Psoas muscle (tissue), 8 donors: ENCODE measurements at places on chromosomes 5 and 9. TPM values are rescaled to one million over a fixed set of nuclear protein-coding genes. Genes with fewer than 3 reads are reported as not detected.

Gene AK8
- polyA plus RNA-seq, result not detected

- peak overlapping the region; percentile 51 for H3K27ac ChIP-seq
- H3K36me3 ChIP-seq, result peaks cover 14% of the 10 kb centered on the region
- DNase-seq, result no peak
- H3K4me1 ChIP-seq, result peaks cover 37% of the 10 kb centered on the region
- H3K27me3 ChIP-seq, result no peaks in the 10 kb centered on the region
Measured at GRCh38 chr5:109714592-109714991, 24.9 kb downstream of the MAN2A1 start.

DNA sequence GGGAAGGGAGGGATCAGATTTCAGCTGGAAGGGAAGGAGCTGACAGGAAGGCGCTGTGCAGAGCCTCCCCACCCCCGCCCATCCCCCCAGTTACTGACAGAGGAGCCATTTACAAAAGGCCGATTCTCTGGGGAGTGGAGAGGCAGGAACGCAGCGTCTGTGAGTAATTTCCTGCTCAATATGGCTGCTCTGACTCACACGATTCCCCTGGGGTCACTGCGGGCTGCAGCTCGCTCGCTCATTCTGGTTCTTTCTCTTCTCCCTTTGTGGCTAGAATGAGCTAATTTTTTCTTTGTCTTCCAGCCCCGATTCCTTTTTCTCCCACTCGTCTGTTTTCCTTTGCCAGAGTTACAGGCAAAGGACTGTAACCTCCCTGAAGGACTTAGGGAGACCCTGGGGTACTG lies 28.8 kb downstream of the PTPA start:
- no peaks in the 10 kb centered on the region for H3K27me3 ChIP-seq
- peak overlapping the region; percentile 98 for H3K27ac ChIP-seq
- peak; percentile 95 for DNase-seq
- peak overlapping the region; percentile 67 for H3K4me3 ChIP-seq
- H3K4me1 ChIP-seq, result peaks cover 58% of the 10 kb centered on the region
- peaks cover 49% of the 10 kb centered on the region for H3K36me3 ChIP-seq

DNA sequence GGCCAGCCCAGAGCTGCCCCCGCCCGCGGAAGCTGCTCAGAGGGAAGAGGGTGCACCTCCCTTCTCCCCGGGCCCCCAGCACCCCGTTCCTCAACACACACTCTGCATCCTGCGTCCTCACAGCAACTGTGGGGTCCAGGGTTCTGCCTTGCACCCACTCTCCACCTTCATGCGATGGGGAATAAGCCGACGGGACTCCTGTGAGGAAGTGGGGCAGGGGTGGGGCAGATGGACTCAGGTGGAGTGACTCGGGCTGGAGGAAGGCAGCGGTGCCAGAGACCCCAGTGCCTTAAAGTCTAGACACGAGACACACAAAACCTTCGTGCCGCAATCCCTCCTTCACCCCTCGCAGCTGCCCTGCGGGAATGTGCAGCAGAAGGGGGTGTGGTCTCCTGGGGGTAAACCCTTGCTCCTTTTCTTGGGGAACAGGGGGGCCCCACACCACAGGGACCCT lies 8.6 kb downstream of the BRD3 start:
- peaks cover 94% of the 10 kb centered on the region for H3K4me1 ChIP-seq
- no peaks in the 10 kb centered on the region for H3K36me3 ChIP-seq
- no peaks in the 10 kb centered on the region for H3K27me3 ChIP-seq
